C1 segment of cervical spinal cord (tissue), 14 donors: ENCODE measurements at places on chromosomes 5 and 9.
A peak's percentile ranks its signal among the peaks of the same experiment; 100 is the strongest.

DNA sequence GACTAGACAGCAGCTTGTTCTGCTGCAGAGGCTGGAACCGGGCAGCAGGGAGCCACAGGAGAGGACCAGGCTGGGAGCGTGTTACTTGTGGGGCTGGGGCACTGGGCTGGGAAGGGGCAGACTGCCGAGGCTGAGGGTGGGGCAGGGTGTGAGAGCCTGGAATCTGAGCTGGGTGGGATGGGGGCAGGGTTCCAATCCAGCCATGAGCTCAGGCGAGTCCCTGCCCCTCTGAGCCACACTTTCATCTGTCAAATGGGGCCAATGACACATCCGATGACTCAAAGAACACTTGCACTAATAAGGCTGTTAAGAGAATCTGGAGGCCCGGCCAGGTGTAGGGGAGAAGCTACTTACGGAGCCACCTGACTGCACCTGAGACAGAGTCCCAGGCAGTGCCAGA is 18.7 kb upstream of the WDR38 start:
- no peak for DNase-seq

GRCh38 chr5:113047733-113048652 is 71.4 kb downstream of the DCP2 start:
- DNase-seq = no peak

- DNase-seq = no peak
These were observed 666.8 kb downstream of the PTPRD start for GRCh38 chr9:9945966-9946365.

- no peak for DNase-seq
These were observed 116.7 kb downstream of the LRRC70 start for GRCh38 chr5:62695274-62695673.

- no peak for DNase-seq
These were observed 193.7 kb downstream of the MAPKAP1 start for GRCh38 chr9:125513303-125513667.

DNA sequence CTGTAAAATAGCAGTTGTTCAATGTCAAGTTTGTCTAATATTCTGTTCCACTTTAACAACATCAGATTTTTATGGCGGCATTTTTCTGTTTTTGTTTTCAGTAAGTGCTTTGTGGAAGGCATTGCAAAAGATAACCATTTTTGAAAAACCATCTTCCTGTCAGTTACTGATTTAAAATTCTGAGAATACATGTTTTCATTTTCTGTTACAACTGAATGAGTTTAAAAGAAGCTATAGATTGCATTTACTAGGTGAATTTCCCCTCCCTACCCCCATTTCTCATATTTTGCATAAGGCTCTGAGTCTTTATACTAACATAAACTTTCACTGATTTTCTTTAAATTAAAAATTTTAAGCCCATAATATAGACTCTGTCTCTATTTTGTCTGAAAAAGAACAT is 4.6 kb upstream of the ERAP2 start:
- no peak for DNase-seq

- no peak for DNase-seq
These were observed 12.7 kb downstream of the UBAC1 start for GRCh38 chr9:135948446-135948845.

- DNase-seq = no peak
These were observed 4.8 kb upstream of the VLDLR start for GRCh38 chr9:2616692-2617377.

DNA sequence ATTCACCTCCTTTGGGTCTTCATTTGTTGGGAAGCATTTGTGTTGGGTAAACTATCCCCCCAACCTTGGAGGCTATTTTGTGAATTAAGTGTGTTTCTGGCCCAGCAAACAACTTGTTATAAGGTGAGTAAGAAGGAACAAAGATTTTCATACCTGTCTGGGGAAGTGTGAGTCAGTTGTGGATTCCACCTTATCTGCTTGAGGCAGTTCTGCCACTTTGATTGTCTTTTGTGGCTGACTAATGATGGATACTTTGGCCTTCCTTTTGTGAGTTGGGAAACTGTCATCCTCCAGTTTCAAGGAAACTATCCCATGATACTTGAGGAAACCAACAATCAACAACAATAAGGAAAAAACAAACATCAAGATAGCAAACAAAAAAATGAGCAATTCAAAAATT is 24.6 kb upstream of the CER1 start:
- DNase-seq = no peak

DNA sequence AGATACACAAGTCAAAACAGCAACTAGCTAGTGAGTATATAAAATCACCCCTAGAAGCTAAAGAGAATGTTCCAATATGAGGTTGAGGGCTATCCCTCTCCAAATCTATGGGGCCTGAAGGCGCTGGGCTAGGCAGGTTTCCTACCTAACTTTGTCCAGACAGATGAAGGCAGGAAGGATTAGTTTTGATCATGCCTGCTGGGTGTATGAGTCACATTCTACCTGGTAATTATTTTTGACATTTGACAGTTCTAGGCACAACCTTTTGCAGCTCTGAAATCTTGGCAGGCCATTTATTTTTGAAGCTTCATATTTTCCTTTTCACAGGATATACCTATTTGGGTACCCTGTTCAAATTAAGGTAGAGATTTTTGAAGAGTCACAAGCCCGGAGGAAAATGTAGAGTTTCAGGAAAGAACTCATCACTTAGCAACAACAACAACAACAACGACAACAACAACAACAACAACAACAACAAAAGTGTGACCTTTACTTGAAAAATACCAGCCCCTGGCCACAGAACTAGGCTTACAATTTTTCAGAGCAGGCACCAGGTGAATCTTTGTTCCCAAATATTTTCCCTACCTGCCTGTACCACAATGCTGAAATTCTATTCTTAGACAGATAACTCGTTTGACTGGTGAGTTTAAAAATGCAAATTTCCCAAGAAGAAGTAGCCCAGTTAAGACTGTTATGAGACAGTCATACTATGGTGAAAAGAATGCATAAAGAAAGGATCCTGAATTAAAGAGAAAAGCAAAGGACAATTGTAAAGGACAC is 175.5 kb upstream of the TUT7 start:
- no peak for DNase-seq

- no peak for DNase-seq
These were observed 43.9 kb downstream of the SH3TC2 start for GRCh38 chr5:149018909-149019443.

GRCh38 chr5:164253764-164254163 is 748.3 kb downstream of the MAT2B start:
- DNase-seq = no peak

DNA sequence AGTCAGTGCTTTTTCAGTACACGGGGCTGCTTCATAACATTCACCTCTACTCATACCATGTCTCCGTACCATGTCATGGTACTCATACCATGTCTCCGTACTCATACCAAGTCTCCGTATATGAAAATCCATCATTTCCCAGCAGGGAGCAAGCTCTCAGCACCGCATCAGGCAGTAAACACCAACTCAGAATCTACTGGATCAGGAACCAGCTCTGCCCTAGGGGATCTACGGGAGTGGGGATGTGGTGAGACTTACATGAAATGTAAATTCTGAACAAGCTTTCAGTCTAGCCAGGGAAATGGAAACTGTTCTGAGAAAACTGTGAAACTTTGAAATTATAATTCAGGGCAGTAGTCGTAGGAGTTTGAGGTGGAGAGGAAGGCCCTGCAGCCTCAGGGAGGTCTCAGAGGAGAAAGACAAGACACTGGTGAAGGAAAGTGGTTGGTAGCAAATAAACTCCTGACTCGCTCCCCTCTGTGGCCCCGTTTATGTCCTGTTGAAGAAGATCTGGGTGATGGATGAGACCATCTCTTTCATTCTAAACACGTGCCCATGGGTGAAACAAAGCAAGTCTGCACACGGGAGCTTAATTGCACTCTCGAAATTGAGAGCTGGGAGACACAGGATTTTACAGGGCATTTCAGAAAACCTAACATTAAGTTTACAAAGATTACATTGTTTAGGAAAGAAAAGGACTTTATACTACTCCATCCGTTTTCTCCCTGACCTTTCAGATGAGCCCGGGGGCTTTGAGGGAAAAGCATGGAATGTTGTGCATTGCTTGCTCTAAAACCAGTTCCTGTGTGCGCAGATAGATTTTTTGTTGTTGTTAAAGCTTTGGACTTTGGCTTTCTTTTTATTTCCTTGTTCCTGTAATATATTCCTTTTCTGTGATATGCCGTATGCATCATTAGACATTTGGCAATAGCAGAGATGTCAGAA is 26.8 kb downstream of the ACTBL2 start:
- DNase-seq = no peak

DNA sequence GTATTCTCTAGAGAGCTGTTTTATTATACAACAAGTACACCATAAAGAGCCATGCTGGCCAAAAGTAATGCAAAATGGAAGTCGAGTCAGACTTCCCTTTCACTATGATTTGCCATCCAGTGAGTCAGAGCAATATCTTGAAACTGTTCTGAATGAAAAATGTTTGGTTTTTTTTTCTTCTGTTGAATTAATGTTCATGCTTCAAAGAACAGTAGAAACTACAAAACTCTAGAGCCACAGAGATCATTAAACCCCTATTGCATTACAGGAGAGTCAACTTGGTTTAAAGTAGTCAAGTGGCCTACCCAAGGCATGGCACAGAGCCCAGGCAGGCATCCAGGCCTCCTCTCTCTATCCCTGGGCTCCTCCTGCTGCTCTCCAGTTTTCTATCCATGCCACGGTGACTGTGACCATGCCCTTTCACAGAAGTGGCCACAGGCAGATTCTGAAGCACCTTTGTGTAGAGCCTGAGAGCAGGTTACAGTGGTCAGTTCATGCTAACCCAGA is 358.9 kb downstream of the DEPDC1B start:
- DNase-seq = no peak

DNA sequence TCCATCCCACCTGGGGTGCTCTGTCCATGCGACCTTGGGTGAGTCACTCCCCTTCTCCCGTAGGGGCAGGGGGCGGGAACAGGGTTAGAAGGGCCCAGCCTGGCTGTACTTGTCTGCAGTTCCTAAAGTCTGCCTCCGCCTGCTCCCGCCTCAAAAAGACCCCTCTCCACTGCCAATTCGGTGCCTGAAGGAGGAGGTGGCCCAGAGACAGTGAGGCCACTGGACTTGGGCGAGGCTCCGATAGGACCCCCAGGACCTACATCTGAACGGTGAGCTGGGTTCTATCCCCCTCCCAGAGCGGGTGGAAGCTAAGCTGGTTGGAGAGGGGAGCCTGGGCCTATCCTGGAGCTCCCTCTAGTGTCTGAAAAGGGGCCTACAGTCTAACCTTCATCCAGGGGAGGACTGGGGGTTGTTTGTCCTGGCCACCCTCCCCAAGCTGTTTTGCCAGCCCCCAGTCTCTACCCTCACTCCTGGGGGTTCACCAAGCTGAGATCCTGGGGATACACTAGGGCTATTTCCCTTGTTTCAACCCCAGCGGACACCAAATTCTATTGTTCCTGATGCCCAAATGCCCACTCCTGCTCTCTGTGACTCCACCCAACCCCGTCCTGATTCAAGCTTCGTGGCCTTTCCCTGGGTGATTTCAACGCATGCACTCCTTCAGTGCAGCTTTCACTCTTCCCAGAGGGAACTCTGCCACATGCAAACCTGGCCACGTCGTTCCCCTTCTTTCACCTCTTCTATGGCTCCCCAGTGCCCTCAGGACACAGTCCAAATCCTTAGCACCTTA is 6.1 kb upstream of the CRB2 start:
- DNase-seq = peak; percentile 58

- DNase-seq = no peak
These were observed 805.6 kb downstream of the BRINP1 start for GRCh38 chr9:118563677-118564076.

DNA sequence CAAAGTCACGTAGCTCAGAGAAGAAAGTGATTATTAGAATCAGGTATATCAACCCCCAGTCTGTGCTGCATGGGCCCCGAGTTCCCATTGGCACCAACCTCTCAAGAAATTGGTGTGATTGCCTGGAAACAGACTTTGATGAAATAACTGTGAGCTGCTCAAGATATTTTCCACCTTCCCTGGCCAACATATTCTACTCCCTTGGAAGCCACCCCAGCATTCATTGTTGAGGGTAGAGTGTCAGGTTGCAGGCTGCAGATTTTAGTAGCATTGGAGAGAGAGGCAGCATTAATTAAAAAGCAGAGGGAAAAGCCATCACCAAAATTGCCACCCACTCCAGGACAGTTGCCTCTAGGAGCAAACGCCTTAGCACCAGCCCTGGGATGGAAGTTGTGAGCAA is 154.2 kb upstream of the TNPO1 start:
- DNase-seq = no peak

- DNase-seq = peak; percentile 87
These were observed at the start of gene ANP32B for GRCh38 chr9:97982683-97983588. Gene ANP32B, plus strand, starts transcription at chr9:97983341. Its CDS starts 215 bp downstream, at chr9:97983556.

- DNase-seq = no peak
These were observed 1.6 kb upstream of the MGAT1 start for GRCh38 chr5:180804129-180804618.

DNA sequence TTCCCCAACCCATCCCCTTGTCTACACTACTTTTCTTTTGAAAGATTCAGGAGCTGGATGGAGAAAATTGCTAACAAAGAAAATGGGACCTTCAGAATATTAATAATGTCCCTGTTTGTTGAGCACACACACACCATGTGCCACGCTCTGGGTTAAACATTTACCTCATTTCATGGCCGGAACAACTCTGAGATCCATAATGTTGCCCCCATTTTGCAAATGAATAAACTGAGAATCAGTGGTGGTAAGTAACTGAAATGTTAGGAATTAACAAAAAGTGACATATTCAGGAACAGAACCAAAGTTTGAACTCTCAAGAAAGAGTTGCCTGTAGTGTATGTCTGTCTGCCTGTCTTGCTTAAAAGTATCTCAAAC is 51.4 kb upstream of the SMAD5 start:
- DNase-seq = no peak
